D341Med (cell line): ENCODE measurements at places on chromosomes 6 and 20.

DNA sequence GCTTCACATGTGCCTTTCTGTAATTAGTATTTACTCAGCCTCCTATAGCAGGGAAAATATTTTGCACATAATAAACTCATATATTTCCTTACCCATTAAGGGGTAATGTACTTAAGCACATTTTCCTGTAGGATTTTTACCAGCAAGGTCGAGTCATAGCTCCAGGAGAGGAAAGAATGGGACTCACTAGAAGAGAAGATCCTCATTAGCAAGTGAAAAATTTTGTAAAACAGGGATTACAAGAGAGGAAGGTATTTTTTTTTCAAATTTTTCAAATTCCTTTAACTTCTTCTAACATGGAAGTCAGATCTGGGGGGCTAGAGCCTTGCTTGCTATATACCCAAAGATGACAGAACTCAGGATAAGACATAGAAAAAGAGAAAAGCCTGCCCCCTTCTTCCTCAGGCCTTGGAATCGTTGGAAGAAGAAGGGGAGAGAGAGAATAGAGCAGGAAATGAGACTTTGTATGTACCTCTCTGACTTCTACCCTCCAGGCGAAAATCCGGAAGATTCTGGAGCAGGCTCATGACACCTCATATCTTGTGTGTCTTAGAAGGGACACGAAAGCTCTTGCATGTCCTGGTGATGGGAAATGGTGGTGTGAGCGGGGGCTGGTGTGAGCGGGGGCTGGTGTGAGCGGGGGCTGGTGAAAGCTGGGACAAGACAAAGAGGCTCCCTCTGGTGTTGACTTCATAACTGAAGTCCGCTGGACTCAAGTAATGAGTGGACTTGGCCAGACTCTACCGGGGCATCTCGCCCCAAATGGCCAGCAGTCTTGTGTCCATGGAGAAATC is 256.9 kb upstream of the PLCB4 start:
- DNase-seq, result no peak

DNA sequence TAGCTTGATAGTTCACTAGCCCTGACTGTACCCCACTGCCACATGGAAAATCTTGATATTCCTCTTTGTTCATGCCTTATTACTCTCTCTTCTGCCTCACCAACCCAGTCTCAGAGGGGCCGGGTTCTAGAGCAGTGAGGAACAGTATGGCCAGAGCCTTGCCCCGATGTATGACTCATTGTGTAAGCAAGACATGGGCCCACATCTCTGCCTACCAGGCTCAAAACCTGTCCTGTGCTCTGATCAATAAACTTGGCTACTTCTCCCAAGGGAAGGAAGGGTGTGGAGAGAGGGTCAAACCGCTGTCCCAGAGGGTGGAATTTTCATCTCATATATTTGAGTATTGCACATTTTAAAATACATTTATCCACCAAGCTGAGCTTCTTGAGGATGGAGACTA is 91.7 kb downstream of the DNAH8 start:
- no peak for DNase-seq

GRCh38 chr20:39993742-39994141 is 695.3 kb downstream of the MAFB start:
- no peak for DNase-seq

DNA sequence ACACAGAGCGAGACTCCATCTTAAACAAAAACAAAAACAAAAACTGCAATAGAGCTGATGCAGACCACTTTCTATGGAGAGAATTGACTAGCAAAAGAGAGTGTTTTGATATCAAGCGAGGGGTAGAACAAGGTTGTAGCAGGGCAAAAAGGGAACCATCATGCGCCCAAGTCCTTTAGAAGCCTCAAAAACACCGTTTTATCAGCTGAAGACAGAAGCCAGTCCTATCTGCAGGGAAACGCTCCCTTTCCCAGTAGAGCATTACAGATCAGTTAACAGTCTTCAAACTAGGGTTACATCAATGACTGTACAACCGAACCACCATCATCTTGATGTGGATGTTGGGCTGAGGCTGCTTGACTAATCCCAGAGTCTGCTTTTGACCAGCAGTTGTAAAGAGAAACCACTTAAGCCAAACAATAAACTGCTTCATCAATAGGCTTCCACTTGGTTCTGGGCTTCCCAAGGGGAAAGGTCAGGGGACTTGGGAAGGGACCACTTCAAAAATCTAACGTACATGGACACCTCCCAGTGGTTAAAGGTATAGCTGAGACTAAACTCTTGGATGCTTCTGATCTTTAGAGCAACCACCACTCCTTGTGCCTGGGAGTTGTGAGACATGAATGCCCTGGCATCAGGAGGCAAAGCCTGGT is 59.6 kb upstream of the SPDEF start:
- no peak for DNase-seq

DNA sequence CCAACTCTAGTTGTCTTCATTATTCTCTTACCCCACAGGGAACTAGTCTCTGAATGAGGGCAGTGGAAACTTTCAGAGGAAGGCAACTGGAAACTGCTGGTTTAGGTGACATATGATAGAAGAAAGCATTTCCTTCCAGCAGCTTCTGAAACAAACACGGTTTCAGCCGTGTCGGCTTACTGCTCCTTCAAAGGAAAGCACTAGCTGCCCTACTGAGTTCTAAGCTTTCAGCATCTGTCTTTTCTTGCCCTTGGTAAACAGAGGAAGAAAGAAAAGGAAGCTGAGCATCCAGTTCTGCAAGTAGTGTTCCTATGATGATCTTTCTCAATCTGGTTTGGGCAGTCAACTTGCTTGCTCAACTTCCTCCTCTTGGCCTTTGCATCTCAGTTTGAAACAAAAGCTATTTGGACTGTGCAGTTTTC is 117.5 kb upstream of the CEP85L start:
- DNase-seq, result no peak

DNA sequence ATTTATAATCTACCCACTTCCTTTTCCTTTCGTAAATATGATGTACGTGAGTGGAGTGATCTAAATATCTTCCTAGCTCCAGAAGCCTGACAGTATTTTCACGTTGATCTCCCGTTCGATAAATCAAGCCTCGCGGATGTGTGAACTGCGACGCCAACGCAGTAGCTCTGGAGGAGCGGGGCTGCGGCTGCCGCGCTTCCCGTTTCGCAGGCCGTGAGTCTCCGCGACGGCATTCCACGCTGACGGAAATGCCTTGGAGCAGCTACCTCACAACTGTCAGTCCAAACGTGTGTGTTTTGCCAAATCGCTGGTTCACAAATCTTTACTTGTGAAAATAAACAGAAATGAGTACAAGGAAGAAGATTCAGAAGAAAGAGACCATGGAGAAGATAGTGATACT is 41.2 kb downstream of the BTBD3 start:
- no peak for DNase-seq
